SJSA1 (cell line): ENCODE measurements at places on chromosomes 1 and 21. TPM values are rescaled to one million over a fixed set of nuclear protein-coding genes. Genes with fewer than 3 reads are reported as not detected.

Gene FCGR3B
- total RNA-seq: not detected in 2 replicates

Gene KHDC4
- 31.5 and 63.9 TPM in 2 replicates for total RNA-seq

Gene GBP5
- 6.4 and 10.4 TPM in 2 replicates for total RNA-seq

Gene REN
- not detected in 2 replicates for total RNA-seq

Gene NECTIN4
- total RNA-seq: 0.21 TPM in 1 of 2 replicates, not detected in the other

Gene EVA1C
- 13.4 and 19.6 TPM in 2 replicates for total RNA-seq

Gene FNDC5
- 0.47 and 0.84 TPM in 2 replicates for total RNA-seq

Gene OR2T4
- not detected in 2 replicates for total RNA-seq

Gene LCE3B
- total RNA-seq: not detected in 2 replicates

Gene ELOVL1
- total RNA-seq: 69.5 and 115 TPM in 2 replicates

Gene KRTAP25-1
- total RNA-seq: not detected in 2 replicates

Gene SLAMF7
- total RNA-seq: not detected in 2 replicates

Gene NOS1AP
- 0.16 TPM in 1 of 2 replicates, not detected in the other for total RNA-seq

Gene LRRC53
- total RNA-seq: not detected in 2 replicates

Gene C1QA
- total RNA-seq: not detected in 2 replicates

Gene NID1
- 33.8 and 47.7 TPM in 2 replicates for total RNA-seq

Gene PODN
- total RNA-seq: 1.3 and 4.1 TPM in 2 replicates

Gene BTG3
- total RNA-seq: 108 and 157 TPM in 2 replicates

Gene CCNL2
- total RNA-seq: 69.4 and 79.0 TPM in 2 replicates

Gene ZMYM1
- 12.6 and 25.3 TPM in 2 replicates for total RNA-seq

Gene USP48
- 26.7 and 34.3 TPM in 2 replicates for total RNA-seq
